ENCODE measurements at places on chromosomes 1 and 21. TPM values are rescaled to one million over a fixed set of nuclear protein-coding genes. Genes with fewer than 3 reads are reported as not detected.

- peaks cover 27% of the 10 kb centered on the region for H3K4me1 ChIP-seq
- DNase-seq, result no peak
- no peak overlapping the region for H3K27ac ChIP-seq
- peaks cover 5% of the 10 kb centered on the region for H3K36me3 ChIP-seq
Measured at GRCh38 chr1:113809670-113810602, 2.3 kb downstream of the RSBN1 start.

DNA sequence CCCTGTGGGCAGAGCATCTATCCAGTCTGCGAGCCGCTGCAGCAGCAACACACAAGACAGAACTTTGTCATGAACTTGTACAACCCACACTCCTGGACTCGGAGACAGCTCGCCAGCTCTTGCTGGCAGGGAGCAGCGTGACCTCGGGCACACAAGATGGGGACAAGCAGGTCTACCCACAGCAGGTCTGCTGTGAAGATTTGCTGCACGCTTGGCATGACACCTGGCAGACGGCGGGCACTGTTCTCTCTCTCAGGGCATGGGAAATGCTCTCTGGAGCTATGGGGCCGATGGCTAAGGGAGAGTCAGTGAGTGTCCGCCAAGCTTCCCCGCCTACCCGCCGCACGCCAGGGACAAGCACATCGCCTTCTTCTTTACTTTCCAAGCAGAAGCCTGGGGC lies 90.0 kb downstream of the STUM start:
- H3K4me3 ChIP-seq, result no peak overlapping the region
- H3K27ac ChIP-seq, result no peak overlapping the region
- no peak for DNase-seq
- H3K4me1 ChIP-seq, result peaks cover 77% of the 10 kb centered on the region
- peaks cover 94% of the 10 kb centered on the region for H3K36me3 ChIP-seq

- H3K4me3 ChIP-seq, result no peak overlapping the region
- H3K27ac ChIP-seq, result no peak overlapping the region
Measured at GRCh38 chr1:41711581-41711980, 207.1 kb downstream of the HIVEP3 start.

- DNase-seq, result no peak
- H3K27ac ChIP-seq, result no peak overlapping the region
- H3K36me3 ChIP-seq, result no peaks in the 10 kb centered on the region
- H3K4me3 ChIP-seq, result no peak overlapping the region
- H3K27me3 ChIP-seq, result peaks cover 5% of the 10 kb centered on the region
Measured at GRCh38 chr1:119808491-119808890, 2.8 kb downstream of the REG4 start.

Gene KRTAP27-1
- total RNA-seq, result not detected

All from CD4-positive, alpha-beta T cell (primary cell).